ENCODE measurements at places on chromosomes 7 and 10.
A peak's percentile ranks its signal among the peaks of the same experiment; 100 is the strongest.

DNA sequence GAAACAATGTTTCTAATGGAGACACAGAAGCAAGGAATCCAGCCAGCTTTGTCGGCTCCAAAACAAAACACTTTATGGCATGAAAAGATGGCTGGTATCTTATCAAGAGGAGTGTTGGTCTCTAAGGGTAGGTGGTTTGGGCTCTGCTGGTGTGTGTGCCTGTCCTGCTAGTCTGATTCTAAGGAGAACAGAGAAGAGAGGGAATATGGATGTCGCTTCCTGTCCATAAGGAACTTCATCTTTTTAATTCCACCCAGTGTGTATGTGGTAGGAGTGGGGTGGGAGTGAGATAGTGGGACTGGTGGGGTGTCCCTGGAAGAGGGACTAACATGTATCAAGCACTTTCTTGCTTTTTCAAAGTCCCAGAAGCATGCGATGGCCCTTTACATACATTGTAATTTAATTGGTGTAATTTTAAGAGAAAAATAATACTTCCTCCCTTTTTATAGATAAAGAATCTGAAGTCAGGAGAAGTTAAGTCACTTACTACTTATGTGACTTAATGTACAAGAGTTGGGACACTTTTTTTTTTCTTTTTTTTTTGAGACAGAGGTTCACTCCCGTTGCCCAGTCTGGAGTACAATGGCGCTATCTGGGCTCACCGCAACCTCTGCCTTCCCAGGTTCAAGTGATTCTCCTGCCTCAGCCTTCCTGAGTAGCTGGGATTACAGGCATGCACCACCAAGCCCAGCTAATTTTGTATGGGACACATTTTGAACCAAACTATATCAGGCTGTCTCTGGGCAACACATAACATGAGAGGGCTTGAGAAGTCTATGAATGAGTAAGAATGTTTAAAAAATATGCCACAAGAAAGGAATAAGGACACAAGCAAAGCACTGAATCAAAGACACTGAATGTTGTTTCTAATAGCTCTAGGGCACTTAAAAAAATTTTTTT is 18.8 kb downstream of the NT5C3A start:
- DNase-seq = no peak

GRCh38 chr7:159138508-159138907 is 6.2 kb downstream of the VIPR2 start:
- no peak for DNase-seq

DNA sequence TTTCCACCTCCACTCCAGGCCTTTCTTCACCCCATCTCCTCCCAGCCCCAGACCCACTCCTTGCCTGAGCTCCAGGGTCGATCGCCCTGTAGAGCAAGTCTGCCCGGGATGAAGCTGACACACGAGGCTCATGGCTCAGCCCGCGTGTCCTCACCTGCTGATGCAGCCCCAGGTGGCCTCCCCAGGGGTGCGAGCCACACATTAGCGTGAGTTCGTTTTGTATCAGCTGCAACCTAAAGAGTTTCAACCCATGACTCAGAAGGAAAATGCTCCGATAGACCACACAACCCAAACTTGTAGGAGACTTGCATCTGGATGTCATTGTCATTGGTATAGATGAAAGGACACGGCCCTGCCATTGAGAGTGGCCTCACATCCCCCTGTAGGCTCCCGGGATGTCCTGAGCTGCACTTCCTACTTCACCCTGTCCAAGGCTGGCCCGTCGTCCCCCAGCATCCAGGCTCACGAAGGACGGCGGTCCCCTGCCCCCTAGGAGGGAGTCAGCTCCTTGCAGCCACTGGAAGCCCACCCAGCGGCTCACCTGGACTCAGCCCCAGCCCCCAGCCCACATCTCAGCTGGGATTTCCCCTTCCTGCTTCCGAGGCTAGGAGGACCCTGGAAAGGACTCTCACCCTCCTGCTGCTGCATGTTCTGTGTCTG is 97.7 kb downstream of the HTR5A start:
- DNase-seq = no peak

GRCh38 chr7:28356619-28357018 is 55.7 kb upstream of the CREB5 start:
- no peak for DNase-seq

- DNase-seq = peak; percentile 79
Observed at GRCh38 chr10:95236068-95236903, 42.2 kb downstream of the ACSM6 start.

DNA sequence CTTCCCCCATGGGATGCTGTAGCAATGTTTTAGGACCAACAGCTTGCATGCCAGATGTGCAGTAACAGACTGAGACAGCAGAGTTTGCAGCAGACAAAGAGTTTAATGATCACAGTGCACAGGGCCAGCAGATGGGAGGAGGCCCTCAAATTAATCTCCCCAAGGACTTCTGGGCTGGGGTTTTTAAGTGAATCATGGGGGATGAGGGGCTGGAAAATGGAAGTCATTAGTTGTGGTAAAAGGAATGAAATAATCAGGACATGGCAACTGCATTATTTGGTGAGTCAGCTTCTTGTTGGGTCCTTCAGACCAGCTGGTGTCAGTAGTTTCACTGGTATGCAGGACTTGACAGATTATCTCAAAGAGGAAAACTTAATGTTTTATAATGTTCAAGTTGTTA is 12.6 kb upstream of the NRBF2 start:
- peak; percentile 99 for DNase-seq

DNA sequence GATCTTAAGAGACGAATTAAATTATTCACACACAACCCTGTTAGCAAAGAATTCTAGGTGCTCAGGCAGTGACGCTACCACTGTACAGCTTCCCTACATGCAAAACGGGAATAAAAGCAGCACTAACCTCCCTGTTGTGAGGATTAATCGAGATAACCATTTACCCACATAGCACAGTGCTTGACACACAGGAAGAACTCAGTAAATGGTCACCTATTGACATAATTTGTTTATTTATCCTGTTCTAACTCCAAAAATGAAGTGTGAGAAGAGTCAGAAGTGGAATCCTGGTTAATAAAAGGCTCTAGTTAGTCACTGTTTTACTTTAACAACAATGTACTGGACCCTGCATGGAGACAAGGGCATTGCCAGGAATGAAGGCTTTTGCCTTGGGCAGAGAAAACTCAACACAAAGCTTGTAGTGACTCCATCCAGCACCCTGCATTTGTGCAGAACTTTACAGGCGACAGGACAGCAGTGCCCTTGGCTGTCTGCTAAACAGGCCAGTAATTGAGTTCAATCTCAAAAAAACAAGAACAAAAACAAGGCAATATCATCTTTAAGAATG is 103.8 kb downstream of the SORBS1 start:
- DNase-seq = no peak

DNA sequence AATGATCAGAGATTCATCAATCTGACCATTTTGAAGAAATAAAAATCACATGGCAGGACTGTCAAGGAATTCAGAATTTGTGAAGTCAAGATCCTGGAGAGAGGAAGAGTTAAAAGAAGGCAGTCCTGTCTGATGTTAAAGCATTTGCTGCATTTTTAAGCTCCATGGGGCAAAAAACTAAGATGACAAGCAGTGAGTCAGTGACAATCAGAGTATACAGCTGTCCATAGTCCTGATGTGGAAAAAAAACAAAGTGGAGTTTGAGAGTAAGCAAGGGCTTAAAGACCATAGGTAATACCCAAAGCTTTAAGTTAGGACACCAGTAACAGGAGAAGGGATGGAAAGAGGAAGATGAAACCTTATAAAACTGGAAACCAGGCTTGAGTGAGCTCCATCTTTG is 412.7 kb upstream of the ANKRD30A start:
- no peak for DNase-seq
